ENCODE measurements at places on chromosomes 16 and 17.
A peak's percentile ranks its signal among the peaks of the same experiment; 100 is the strongest.

GRCh38 chr16:88929091-88929445, 47.9 kb downstream of the CBFA2T3 start:
- DNase-seq = no peak

DNA sequence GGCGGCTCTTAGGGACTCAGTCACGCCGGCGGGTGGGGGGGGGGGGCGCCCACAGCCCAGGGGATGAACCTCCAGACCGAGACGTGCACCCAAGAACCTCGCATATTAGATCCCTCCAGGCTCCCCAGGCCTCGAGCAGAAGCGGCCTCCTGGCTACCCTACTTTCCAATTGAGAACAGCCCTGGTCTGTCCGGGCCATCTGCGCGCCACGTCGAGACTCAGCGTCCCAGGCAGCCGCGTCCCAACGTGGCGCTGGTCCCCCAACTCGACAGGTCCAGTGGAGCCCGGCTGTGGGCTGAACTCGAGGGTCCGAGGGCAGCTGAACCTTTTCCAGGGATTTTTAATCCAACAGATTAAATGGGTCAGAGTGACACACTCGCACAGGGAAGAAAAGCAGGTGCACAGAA, 2.3 kb upstream of the IRX3 start:
- no peak for DNase-seq

DNA sequence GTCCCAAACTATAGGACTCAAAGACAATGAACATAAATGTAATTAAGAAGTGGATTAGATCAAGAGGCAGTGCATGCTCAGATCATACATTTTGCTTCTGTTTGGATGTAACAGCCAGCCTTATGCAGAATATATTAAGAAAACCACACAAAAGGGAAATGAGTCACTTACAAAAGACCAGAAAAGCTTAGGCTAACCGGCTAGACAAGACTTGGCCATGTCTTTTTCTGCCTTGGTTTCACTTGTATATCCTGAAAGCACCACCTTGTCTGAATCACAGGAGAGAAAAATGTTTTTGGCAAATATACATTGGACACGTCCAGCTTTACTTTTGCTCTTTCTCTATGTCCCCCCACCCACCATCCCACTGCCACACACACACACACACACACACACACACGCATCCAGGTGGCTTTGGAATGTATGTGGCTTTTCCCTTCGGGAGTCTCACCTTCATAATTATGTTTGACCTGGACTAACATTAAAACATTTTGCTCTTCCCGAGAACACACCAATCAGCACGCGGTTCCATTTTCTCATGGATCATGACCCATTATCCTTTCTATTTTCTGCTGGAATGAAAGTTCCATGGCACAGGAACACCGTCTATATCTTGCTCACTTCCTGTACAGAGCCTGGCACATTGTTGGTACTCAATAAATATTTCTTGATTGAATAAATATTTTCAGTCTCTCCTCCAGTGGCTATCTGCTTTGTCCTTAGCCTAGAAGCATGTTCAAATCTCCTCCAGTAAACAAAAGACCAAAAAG, 64.6 kb downstream of the CDK5R1 start:
- no peak for DNase-seq

GRCh38 chr16:85736921-85737320, 14.0 kb downstream of the C16orf74 start:
- no peak for DNase-seq

DNA sequence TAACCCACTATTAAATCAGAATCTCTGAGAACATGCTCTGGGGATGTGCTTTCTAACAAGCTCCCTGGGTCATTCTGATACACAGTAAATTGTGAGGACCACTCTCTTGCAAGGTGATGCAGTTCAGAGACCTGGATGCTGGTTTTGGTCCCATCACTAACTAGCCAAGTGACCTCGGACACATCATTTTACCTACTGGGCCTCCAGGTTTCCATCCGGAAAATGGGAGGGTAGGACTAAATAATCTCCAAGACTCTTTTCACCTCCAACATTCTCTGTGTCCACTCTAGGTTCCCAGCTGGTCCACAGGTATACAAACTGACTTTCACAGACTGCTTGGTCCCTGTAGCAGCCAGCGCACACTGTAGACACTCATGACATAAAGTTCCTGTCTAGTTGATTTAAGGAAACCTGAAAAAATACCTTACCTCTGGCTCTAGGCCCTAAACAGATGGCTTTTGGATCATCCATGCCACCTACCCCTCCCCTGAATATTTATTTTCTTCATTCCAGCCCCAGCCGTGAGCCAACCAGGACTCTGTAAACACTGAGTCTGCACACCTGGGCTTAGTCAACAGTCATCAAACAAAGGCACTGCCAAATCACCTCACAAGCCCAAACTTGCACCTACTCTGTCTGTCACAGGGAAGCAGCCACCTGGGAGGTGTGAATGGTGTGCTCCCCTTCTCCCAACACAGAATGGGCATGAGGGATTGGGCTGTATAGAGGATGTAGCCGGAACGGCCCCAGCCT, 51.3 kb upstream of the MRPS23 start:
- no peak for DNase-seq

- DNase-seq = no peak
Observed at GRCh38 chr17:72518159-72518732, 397.4 kb downstream of the SOX9 start.

DNA sequence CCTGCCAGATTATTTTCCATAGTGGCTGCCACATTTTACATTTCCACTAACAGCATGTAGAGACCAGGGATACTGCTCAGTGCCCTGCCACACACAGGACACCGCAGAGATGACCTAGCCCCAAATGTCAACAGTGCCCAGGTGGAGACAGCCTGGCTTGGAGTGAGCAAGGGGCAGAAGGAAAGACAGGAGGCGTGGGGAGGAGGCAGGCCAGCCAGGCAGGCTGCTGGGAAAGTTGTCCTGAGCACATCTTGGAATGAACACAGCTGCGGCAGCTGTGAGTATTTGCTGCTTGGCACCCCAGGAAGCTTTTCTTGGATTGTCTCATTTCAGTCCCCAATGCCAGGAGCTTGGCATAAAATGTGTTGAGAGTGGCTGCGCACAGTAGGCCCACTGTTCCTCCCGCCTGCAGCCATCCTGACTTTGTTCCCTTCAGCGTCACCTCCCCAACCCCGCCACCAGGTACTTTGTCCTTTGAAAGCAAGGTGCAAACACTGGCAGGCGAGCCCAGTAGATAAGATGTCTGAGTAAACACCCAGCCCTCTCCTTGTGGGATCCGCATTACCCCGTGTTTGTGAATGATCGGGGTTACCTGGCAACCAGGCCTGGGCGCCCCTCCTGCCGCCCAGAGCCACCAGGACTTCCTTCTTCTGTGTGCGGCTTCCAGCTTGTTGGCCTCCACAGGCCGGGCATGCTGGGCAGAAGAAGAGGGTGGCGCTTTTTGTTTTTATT, 114.0 kb downstream of the CMIP start:
- DNase-seq = no peak

- DNase-seq = peak; percentile 74
Observed at GRCh38 chr17:79950751-79951150, 84.9 kb downstream of the TBC1D16 start.

DNA sequence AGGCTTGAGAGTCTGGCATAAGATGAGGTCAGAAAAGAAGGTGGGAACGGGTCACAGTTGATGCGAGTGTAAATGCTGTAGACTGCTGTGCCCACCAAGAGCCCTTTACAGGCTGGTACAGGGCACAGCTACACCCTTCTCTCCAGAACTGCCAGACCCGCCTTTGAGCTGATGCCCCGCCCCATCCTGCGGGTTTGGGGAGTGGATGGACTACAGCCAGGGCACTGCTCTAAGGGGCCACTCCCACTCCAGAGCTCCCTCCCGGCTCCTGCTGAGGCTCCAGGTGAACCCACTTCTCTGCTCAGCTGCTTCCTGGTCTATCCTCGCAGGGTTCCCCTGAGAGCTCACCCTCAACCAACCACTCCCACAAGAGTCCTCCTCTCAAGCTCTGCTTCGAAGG, 12.3 kb downstream of the MEIOB start:
- no peak for DNase-seq

GRCh38 chr16:84194470-84195200, 3.7 kb downstream of the ADAD2 start:
- DNase-seq = no peak

- DNase-seq = peak; percentile 84
Observed at GRCh38 chr16:54936979-54937670, 6.5 kb downstream of the IRX5 start.

GRCh38 chr17:49889500-49889899, 41.6 kb upstream of the TAC4 start:
- no peak for DNase-seq

DNA sequence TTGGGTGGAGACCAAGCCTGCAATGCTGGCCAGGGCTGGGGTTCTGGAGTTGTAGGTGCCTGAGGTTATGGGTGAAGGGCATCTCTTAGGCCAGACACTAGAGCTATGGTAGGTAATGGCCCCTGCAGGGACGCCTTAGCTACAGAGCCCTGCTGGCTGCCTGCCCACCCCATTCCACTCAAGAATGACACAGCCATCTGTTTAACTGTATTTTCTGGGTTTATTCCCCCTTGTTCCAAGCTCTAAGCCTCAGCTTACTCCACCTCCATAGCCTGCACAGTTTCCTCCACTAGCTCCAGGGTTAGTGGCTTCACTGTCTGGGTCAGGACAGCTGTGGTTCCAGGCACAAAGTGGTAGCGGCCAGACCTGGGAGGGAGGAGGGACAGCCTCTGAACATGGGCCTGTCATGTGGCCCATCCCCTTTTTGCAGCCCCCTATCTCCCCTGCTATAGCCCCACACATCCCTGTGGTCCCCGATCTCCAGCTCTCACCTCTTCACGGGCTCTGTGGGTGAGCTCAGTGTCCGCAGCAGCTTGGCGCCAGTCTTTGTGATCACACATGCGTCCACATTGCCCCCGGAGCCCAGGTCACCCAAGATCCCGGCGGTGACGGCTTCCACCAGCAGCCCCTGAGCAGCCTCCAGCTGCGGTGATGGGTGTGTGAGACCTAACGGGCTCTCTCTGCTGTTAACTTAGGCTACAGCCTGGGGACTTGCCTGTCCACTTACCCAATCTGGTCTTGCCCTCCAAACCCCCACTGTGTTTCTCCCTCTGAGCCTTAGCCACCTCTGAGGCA, 2.1 kb downstream of the PSMB10 start:
- no peak for DNase-seq

DNA sequence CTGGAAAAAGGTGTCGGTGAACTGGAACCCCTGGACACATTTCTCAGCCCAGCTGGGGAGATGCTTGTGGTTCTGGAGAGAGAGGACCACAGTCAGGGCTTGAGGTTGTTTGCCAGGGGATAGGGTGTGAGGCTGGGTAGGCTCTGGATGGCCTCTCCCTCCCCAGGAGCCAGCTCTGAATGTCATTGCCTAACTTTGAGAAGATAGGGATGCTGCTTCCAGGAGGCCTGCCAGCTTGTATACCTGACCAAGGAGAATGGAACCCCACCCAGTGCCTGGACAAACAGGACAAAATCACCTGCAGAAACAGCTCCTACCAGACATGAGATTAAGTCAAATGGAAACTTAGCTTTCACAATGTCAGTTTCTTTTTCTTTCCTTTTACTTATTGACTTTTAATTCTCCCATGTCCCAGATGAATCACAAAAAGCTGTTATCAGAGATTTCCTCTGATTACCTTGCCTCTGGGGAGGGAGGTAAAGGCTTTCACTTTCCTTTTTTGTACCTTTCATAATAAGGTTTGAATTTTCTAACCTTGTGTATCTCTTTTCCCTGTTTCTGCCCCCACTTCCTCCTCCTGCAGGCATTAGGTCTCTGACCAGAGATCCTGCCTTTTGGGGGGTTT, 29.8 kb upstream of the PLLP start:
- peak; percentile 15 for DNase-seq

DNA sequence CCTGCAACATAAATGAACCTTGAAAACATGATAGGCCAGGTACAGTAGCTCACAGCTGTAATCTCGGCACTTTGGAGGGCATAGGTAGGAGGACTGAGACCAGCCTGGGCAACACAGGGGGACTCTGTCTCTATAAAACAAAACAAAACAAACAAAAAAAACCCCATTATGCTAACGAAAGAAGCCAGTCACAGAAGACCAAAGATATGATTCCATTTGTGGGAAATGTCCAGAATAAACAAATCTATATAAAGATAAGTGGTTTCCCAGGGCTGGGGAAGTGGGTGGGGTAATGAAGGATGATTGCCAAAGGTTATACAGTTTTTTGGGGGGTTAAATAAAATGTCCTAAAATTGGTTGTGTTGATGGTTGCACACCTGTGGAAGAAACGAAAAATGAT, 36.5 kb upstream of the SIAH1 start:
- no peak for DNase-seq

- no peak for DNase-seq
Observed at GRCh38 chr17:55172612-55173011, 92.1 kb upstream of the HLF start.

DNA sequence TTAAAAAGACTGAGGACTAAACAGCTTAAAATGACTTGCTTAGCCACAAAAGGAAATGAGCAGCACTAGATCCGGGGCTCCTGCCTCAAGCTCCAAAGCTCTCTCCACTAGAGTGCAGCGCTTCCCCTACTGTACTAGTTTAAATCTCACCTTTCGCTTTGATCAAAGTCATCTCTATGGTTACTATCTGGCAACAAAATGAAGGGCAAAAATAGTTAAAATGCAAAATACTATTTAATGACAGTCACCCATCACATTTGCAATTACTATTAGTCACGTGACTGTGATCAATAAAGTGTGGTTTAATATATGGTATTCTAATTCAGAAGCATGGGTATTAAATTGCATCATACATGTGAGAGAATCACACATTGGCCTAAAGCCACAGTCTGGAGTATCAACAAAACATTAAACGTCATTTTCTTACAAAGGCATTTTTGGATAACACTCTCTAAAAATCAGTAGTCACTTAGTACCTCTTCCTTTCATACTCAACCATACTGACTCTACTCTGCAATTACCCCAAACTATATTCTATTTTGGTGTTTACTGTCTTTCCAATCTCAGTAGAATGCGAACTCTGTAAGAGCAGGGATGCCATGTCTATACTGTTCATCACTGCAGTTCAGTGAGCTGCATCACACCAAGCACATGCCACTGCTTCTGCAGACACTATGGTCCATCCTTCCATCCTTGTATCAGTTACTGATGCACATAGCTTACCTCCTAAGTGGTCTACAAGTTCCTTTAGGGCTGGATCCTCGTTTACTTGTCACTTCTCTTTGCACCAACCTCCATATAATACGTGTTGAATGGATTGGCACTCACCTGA, 6.2 kb downstream of the PSMD12 start:
- DNase-seq = no peak

- no peak for DNase-seq
Observed at GRCh38 chr17:79849953-79850352, 10.7 kb upstream of the CBX4 start.

GRCh38 chr16:13453325-13453724, 466.6 kb upstream of the ERCC4 start:
- no peak for DNase-seq

Measured in type B pancreatic cell (in vitro differentiated cells).